T follicular helper cell (primary cell): ENCODE measurements at places on chromosomes 11 and 22.

- DNase-seq: no peak
These were observed 35.9 kb downstream of the CTSC start for GRCh38 chr11:88301488-88302140.

DNA sequence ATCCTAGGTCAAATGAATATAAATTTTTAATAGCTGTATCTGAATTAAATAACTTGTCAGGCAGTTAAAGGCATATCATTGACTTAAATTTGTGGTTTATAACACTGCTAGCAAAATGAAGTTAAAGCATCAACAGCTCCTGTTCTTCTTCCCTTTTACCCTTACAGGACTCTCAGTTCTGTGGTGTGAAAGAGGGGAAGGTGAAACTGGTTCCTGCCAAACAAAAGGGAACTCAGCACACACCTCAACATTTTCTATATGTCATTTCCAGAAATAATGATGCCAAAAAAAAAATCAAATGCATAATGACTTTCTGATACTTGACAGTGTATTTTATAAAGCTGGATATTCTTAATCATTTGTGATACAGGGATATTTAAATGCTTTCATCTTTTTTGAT lies 21.2 kb downstream of the ARL14EP start:
- DNase-seq: no peak

- DNase-seq: no peak
These were observed 5.1 kb downstream of the EFEMP2 start for GRCh38 chr11:65867284-65868071.

DNA sequence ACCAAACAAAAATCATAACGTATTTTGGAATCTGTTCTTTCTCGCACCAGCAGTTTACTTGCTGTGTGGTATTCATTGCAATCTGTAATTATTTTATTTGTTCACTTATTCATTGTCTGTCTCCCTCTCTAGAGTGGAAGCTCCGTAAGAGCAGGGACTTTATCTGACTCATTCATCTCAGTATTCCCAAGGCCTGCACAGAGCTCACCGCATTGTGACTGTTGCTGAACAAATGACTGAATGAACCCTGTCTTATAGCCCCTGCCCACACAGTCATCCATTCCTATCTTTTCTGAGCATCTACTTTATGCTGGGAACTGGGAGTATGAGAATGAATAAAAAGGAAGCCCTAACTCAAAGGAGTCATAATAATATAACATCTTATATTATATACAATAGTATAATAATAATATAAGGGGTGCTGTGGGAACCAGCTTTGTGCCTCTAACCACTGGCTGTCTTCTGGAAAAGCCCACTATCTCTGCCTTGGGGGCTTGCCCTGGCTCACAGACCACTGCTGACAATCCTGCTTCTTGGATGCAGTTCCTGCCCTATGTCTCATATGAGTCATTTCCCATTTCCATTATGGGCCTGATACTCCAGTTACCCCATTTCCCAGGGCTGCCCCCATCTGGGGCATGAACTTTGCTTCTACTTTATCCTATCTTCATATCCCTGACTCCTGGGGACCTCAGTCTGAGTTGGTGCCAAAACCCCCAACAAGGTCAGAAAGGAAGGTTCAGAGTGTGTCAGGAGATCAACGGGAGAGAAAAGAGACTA lies 11.0 kb downstream of the XRRA1 start:
- no peak for DNase-seq

DNA sequence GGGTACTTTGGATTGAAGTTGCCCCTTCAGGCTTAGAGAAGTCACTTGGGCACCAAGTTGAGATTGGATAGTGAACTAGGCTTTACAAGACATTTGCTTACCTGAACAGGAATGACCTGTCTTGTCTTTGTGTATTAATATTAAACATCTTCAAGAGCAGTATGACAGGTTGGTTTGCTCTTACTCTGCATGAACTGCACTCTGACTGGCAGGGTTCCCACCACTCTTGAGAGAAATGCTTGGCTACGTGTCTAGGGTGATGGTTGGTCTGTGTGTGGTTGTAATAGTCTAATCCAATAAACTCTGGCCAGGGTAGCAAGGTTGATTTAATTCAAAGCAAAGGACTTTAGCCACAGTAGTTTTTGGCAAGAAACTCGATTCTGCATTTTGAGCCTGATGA lies 20.1 kb upstream of the SPTBN2 start:
- DNase-seq: no peak

DNA sequence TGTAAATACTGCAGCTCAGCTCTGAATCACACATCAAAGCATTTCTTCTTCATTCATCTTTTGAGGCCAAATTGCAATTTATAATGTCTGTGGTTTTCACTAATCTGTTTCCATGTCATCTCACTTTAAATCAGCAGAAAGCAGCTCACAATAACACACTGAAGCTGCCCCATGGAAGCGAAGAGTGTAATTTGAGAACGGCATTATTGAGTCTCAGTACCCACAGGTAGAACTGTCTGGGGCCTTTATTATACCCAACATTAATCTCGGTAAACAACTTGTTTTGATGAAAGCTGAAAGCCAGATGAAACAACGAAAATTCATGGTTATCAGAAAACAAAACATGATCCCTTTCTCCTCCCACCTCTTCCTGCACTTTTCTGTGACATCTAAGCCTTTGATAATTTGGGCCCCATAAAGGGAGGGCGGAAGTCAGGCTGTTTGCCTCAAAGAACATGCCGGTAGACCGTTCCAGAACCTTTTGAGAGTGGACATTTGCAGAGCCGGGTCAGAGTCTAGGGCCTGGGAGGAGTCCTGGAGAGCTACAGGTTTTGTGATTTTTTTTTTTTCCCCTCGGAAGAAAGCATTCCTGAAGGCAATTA lies 68.2 kb upstream of the SESN3 start:
- no peak for DNase-seq

DNA sequence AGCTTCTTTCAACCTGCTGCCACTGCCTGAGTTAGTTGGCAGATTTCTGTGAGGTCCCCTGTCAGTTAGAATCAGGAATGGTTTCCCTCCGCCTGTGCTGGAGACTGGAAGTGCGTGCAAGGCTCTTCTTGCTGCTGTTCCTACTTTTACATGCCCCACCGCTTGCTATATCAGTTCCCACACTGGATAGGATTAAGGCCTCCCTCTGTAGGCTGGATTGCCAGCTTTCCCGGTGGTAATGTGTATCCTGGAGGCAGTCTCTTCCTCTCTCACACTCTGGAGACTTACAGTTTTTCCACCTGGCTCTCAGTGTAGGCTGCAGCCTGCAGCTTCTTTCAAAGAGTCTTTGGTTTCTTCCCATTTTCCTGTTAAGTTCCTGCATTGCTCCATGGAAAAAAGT lies 66.5 kb downstream of the ARHGAP42 start:
- no peak for DNase-seq

GRCh38 chr11:121191818-121192217 lies 90.8 kb downstream of the TECTA start:
- no peak for DNase-seq
